ENCODE measurements at places on chromosomes 2 and 18.

GRCh38 chr2:197804049-197804757, at the start of gene PLCL1:
Gene PLCL1, plus strand, starts transcription at chr2:197804593.
- DNase-seq: peak; percentile 84

- no peak for DNase-seq
Observed at GRCh38 chr18:13550418-13551304, 175.7 kb downstream of the FAM210A start.

DNA sequence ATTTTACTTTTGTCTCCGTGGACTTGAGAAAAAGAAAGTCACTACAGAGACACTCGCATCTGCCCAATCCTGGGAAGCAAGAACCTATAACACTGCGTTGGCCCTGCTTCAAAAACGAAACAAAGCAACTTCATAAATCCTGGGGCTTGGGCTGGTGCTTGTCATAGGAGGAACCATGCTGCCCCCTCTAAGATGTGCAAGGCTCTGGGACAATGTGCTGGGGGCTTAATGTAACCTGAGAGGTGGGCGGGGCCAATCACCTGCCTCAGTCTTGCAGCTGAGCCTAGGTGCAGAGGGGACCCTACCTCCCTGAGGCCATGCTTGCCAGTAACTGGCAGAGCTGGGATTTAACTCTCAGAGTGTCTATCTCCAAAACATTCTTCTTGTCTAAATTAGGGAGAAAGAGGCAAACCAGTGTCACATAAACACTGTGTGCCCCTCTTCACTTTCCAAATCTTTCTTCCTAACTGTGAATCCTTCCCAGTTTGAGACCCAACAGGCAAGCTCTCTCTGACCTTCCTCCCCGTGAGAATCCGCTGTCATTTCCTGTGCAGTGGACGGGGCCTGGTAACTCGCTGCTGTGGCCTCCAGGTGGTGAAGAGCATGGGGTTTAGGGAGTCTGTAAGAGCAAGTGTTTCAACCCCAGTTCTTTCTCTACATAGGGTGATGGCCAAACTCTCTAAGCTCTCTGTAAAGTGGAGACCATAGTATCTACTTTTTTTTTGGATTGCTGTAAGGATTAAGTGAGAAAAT, 115.1 kb downstream of the ACKR3 start:
- no peak for DNase-seq

GRCh38 chr2:241978670-241979069, 109.1 kb downstream of the RTP5 start:
- DNase-seq: no peak

GRCh38 chr2:101900375-101900774, 91.4 kb upstream of the IL1R2 start:
- DNase-seq: no peak
